ENCODE measurements at places on chromosomes 12 and 14. TPM values are rescaled to one million over a fixed set of nuclear protein-coding genes. Genes with fewer than 3 reads are reported as not detected.

Gene DGLUCY
- 44.5 TPM for total RNA-seq

Gene ATP2A2
- 206 TPM for total RNA-seq

Gene NFYB
- total RNA-seq: 26.2 TPM

Gene PIWIL1
- not detected for total RNA-seq

Gene FOXN4
- total RNA-seq: not detected

Gene GLIPR1L1
- not detected for total RNA-seq

Gene CD27
- total RNA-seq: 133 TPM

Gene C14orf132
- 0.80 TPM for total RNA-seq

Gene PTGR2
- 5.0 TPM for total RNA-seq

Gene EMP1
- total RNA-seq: 13.5 TPM

Gene ENDOU
- not detected for total RNA-seq

Gene HPD
- not detected for total RNA-seq

Gene TPPP2
- total RNA-seq: not detected

Gene KCNC2
- total RNA-seq: not detected

Gene SLC35F4
- total RNA-seq: not detected

Gene LIN7A
- total RNA-seq: not detected

Gene E2F7
- total RNA-seq: 7.2 TPM

Gene PTPN21
- total RNA-seq: 0.30 TPM

Gene RPGRIP1
- total RNA-seq: not detected

Gene NKX2-8
- total RNA-seq: not detected

Gene GZMH
- total RNA-seq: 151 TPM

Gene GPR65
- 16.8 TPM for total RNA-seq

Gene CPNE6
- not detected for total RNA-seq

Gene ERBB3
- total RNA-seq: 0.97 TPM

Gene CLEC4A
- total RNA-seq: 0.46 TPM

Gene TAS2R7
- not detected for total RNA-seq

Gene SLC6A12
- total RNA-seq: 0.32 TPM

Gene P2RX7
- 5.0 TPM for total RNA-seq

Gene TMPRSS12
- total RNA-seq: not detected

Gene CCDC91
- 19.0 TPM for total RNA-seq

Gene AMN
- 0.71 TPM for total RNA-seq

Gene PTPRO
- total RNA-seq: not detected

Gene CLEC4D
- total RNA-seq: not detected

Gene PLEKHH1
- 1.6 TPM for total RNA-seq

Gene CIROP
- total RNA-seq: not detected

Gene PRPH
- not detected for total RNA-seq

Gene FGF6
- not detected for total RNA-seq

Gene HEATR5A
- total RNA-seq: 17.1 TPM

All from activated CD8-positive, alpha-beta memory T cell treated with anti-CD3 and anti-CD28 coated beads for 36 hours (primary cell).